ENCODE measurements at places on chromosomes 7 and 10.
A peak's percentile ranks its signal among the peaks of the same experiment; 100 is the strongest.

GRCh38 chr7:150961510-150962289, 16.4 kb downstream of the KCNH2 start:
- DNase-seq, result no peak

DNA sequence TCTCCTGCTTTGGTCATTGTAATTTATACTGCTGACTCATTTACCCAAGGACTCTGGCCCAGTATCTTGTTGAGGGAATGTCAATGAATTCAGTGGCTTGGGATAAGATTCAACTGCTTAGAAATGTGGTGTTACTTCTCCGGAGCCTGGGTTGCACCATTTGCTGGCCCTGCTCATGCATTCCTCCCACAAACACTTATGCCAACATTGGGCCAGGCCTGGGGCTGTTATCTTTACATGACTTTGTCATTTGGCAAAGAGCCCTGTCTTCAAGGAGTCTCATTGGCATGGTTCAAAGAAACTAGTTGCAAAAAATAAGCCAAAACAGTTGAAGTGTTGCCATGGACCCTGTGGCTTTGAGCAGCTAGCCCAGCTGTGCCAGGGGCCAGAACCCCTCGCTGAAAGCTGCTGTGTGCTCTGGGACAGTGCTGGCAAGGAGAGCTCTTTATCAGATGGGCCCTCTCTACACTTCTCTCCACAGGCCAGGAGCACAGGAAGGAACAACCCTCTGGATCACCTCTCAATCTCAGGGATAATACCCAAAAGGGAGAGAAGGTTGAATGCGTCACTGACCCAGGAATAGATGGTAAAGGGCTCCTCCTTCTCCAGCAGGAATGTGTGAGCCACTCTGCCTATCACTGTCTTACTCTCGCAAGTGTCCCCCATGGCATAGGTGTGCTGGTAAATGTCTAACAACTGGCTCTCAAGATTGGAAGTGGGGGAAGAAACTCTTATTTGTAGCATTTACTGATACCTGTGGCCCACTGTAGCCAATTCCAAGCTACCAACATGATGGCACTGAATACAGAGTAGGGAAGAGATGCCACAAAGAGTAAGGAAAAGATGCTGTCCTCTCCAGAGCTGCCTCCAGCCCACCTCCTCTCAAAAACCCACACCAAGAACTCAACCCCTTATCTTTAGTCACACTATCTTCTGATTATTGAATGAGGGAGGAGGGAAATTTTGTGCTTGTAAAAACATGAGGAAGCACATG, 23.5 kb upstream of the PDE1C start:
- DNase-seq, result no peak

DNA sequence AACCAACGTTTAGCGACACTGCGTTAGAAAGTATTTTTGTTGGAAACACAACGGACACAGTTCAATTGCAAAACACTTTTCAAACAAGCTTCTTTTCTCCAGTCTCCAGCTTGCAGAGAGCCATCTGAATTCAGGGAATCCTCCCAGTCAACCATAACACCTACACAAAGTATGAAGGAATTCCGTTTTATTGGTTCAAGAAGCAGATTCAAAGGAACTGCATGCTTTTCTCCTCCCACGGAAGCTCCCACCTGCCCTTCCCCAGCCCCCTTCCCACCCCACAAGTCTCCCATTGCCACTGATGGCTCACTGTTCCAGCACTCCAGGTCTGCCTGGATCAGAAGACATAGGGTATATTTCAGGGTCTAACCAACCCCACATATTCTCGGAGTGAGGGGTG, 190.6 kb upstream of the TCF7L2 start:
- no peak for DNase-seq

DNA sequence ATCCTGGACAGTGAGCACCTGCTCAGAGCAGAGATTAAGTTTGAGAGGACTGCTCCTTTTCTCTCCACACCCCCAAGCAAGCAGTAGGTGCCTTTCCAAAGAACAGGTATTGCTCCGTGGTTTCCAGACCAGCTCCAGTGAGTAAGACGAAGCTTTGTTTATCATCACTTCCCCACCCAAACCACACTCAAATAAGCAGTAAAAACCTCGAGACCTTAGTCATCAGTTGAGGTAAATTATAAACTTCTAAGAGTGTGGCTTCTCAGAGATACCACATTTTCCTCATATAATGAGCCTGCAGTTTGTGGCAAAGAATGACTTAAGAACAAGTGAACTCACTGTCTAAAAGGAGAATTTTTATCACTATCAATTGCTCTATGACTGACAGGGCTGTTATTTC, 50.0 kb upstream of the GRB10 start:
- no peak for DNase-seq

DNA sequence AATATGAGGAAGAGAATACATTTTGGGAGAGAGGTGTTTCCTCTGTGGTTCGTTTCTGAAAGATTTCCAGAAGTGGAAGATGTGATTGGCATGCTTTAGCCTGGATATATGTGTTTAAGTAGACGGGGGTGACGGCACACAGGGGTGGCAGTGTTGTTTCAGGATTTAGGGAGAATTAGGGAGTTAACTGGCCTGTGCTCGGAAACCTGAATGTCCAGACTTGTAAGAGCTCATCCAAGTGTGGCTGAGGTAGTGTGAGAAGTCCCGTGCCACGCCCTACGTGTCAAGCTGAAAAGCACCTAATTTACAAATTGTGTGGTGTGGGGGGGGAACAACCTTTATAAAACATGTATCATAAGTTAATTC, 1.1 kb downstream of the RALA start:
- DNase-seq, result peak; percentile 31

DNA sequence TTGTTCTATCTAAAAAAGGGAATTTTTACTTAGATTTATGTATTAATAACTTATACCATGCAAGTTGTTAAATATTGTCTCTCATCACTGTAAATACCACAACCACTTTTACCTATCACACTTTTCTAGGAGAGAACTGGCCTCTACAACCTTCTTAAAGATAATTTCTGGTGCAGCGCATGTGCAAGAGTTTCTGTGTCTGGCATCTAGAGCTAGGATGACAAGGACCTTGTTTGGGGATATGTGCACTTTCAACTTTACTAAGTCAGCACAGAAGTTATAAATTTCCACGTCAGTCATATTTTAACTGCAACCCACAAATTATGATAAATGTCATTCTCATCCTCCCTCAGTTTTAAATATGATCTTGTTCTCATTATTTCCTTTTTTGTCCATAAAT, 156.9 kb upstream of the ADCY1 start:
- DNase-seq, result no peak

GRCh38 chr10:3554121-3554522, 230.9 kb downstream of the KLF6 start:
- no peak for DNase-seq

GRCh38 chr10:14372606-14373005, 41.9 kb upstream of the FRMD4A start:
- DNase-seq, result no peak

DNA sequence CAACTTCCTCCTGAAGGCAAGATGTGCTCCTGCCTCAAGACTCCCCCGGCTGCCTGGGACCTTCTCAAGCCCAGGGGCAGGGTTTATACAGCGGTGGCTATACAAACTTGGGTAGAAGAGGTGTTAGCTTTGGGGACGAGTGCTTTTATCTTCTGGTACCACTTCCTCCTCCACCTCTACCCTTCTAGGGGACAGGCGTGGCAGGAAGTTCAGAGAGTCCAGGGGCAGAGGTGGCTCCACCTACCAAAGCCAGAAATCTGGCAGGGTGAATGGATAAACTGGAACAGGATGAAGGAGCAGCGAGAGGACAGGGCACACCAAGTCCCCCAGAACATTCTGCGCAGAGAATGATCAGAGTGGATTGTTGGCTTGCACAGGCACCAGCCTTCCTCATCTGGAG, 24.0 kb upstream of the TM9SF3 start:
- no peak for DNase-seq

- no peak for DNase-seq
Observed at GRCh38 chr7:69162326-69162725, 435.9 kb upstream of the AUTS2 start.

DNA sequence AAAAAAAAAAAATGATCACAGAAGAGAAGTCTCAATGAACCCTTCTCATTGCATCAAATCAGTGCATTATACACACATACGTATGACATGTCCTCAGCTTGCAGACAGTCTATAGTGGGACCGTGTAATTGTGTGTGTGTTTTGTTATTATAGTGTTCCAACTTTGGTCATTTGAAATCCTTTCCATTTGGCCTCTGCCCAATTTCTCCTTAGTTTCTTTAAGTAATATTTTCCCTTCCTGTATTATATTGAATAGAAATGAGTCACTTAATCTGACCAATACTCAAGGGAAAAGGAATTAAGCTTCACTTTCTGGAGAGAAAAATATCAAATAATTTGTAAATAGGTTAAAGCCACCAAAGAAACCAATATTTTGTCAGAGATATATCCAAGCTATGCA, 415.5 kb upstream of the SORCS1 start:
- no peak for DNase-seq
